ENCODE measurements at places on chromosomes 11 and 22.

- no peaks in the 10 kb centered on the region for H3K4me1 ChIP-seq
- no peak overlapping the region for H3K4me3 ChIP-seq
- no peak overlapping the region for H3K27ac ChIP-seq
- DNase-seq = no peak
These were observed 44.1 kb downstream of the RSF1 start for GRCh38 chr11:77776455-77776854.

DNA sequence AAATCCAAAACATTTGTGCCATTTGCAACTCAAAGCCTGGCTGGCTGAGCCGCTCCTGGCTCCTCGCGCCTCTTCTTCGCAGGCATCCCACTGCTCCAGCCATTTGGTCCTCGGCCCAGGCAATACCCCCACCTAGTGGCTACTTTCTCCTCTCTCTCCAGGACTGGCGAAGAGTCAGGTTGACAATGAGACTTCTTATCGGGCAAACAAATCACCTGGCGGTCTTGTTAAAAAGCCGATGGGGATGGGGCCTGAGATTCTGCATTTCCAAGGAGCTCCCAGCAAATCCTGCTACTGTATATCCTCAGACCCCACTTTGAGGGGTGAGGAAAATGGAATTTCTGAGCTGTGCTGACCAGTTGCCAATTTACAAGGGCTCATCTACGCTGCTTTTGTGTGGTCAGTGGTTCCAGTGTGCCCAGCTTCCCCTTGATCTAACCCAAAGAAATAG, 89.0 kb downstream of the ISX start:
- H3K27me3 ChIP-seq = peaks cover 12% of the 10 kb centered on the region
- H3K4me3 ChIP-seq = no peak overlapping the region
- H3K36me3 ChIP-seq = no peaks in the 10 kb centered on the region
- DNase-seq = peak; percentile 50
- H3K4me1 ChIP-seq = no peaks in the 10 kb centered on the region
- no peak overlapping the region for H3K27ac ChIP-seq

DNA sequence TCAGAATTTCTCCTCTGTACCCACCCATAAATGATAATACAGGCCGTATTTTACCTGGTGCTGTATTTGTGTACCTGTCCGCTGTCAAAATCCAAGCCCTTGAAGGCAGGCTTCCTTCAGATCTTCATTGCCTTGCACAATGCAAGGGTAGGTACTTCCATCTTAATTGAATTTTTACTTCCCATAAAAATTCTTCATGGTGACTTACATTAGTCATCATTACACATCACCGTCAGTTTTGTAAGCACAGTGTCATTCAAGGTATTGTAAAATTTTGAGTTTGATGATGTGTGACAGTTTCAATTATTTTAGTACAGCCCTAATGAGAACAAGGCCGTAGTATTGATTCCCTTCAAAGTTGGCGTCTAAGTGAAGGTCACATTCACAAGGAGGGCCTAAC, 770 bp upstream of the TSG101 start:
- peak; percentile 79 for DNase-seq
- peaks cover 29% of the 10 kb centered on the region for H3K4me1 ChIP-seq
- peak overlapping the region; percentile 73 for H3K27ac ChIP-seq
- peak overlapping the region; percentile 91 for H3K4me3 ChIP-seq
- H3K27me3 ChIP-seq = no peaks in the 10 kb centered on the region
- H3K36me3 ChIP-seq = 0 out of 2 replicates have a peak, but pooled peaks cover 5% of the 10 kb centered on the region

DNA sequence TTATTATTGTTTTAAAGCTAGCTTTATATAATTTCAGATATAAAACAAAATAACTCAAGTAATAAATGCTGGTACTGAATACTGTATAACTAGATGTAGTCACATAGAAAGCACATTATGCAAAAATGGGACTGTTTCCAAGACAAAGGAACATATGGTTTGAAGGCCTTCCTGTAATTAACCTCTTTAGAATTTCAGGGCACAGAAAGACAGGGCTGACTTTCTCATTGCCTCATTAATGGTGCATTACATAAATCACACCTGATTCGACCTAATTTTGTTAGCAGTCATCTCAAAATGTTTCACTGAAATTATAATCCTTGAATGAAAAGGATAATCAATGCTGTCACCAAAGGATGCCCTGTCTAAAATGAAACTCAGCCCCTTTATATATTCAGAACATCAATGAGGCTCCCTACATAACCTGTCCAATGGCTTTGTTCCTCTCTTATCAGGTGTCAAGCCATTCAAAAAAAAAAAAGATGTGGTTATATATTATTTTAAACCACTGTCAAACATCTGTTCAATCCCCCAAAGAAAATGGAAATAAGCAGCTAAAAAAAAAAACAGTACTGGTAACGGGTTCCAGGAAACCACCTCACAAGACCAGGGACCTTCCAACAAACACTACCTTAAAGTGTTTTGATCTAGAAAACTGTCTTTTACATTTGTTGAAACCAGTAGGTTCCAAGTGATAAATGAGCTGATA, 77.4 kb downstream of the FAM168A start:
- H3K4me3 ChIP-seq = no peak overlapping the region
- no peak for DNase-seq

GRCh38 chr11:15845261-15845660, 511.1 kb downstream of the SOX6 start:
- H3K27ac ChIP-seq = no peak overlapping the region
- H3K36me3 ChIP-seq = no peaks in the 10 kb centered on the region
- H3K4me1 ChIP-seq = no peaks in the 10 kb centered on the region
- H3K4me3 ChIP-seq = no peak overlapping the region
- no peak for DNase-seq

- peaks cover 7% of the 10 kb centered on the region for H3K4me1 ChIP-seq
- no peak overlapping the region for H3K27ac ChIP-seq
- no peak for DNase-seq
- no peak overlapping the region for H3K4me3 ChIP-seq
These were observed 11.1 kb downstream of the APOL3 start for GRCh38 chr22:36149441-36149840.

DNA sequence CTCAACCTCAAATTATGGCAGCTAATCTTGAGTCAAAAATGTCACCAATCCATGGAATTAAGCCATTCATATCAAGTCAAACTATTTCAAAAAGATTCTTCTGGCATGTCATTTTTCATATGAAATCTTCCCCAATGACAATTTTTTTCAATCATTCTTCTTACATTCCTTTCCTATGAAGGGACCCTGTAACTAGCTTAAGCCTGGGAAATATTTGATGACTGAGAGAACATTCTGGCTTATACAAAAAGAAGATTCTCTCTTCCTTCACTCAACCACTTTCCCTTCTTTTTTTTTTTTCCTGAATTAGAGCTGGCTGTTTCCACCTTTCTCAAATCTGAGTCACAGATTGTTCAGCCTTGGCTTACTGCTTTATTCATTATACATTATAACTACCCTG, 903.7 kb downstream of the FAM181B start:
- no peak overlapping the region for H3K4me3 ChIP-seq
- H3K27ac ChIP-seq = no peak overlapping the region
- DNase-seq = no peak

GRCh38 chr11:28730336-28730735, 622.1 kb downstream of the METTL15 start:
- no peaks in the 10 kb centered on the region for H3K27me3 ChIP-seq
- DNase-seq = no peak
- no peak overlapping the region for H3K4me3 ChIP-seq
- H3K36me3 ChIP-seq = no peaks in the 10 kb centered on the region
- no peaks in the 10 kb centered on the region for H3K4me1 ChIP-seq

GRCh38 chr11:28849053-28849452, 740.9 kb downstream of the METTL15 start:
- DNase-seq = no peak
- H3K27me3 ChIP-seq = no peaks in the 10 kb centered on the region
- H3K36me3 ChIP-seq = no peaks in the 10 kb centered on the region
- no peak overlapping the region for H3K27ac ChIP-seq

GRCh38 chr11:29009426-29009825, 901.2 kb downstream of the METTL15 start:
- H3K27me3 ChIP-seq = no peaks in the 10 kb centered on the region
- DNase-seq = no peak
- no peak overlapping the region for H3K27ac ChIP-seq
- no peaks in the 10 kb centered on the region for H3K36me3 ChIP-seq
- no peak overlapping the region for H3K4me3 ChIP-seq

- H3K4me3 ChIP-seq = no peak overlapping the region
- no peak overlapping the region for H3K27ac ChIP-seq
- no peak for DNase-seq
- H3K27me3 ChIP-seq = no peaks in the 10 kb centered on the region
- H3K36me3 ChIP-seq = no peaks in the 10 kb centered on the region
These were observed 180.0 kb downstream of the WNT11 start for GRCh38 chr11:76026281-76026680.

GRCh38 chr22:40302149-40302548, 44.2 kb upstream of the ADSL start:
- peaks cover 13% of the 10 kb centered on the region for H3K36me3 ChIP-seq
- H3K27me3 ChIP-seq = no peaks in the 10 kb centered on the region
- no peak overlapping the region for H3K27ac ChIP-seq
- no peak for DNase-seq

DNA sequence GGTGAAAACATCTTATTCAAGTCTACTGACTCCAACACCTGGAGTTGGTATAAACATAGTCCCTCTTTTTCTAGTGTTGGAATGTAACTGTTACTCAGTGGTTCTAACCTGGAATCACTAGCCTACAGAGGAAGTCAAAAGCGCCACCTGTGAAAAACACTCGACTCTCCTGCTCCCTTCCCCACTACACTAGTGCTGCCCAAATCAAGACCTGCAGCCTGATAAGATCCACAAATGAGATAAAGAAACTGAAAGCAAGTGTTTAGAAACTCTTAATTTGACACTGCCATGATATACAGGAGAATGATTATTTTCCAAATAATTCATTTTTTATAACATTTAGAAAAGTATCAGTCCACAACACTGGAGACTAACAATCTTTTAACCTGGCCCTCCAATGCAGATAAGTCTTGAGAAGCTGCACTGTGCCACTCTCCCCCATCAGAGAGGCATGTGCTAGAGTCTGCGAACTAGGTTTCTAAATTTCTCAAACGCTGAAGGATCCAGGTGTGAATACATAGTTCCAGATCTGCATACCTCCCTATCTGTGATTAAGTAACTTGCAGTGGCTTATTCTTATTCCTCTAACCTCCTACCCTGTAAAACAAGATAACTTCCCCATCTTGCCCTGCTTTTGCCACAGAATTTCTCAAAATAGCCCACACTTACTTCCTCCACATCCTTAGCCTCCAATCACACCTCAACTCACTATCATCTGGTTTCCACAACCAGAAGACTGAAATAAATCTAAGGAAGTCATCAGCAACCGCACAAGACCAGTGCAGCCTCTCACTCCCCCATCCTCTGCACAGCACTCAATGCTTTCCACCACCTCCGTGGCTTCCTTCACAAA, 88.1 kb downstream of the RRAS2 start:
- no peak overlapping the region for H3K27ac ChIP-seq
- DNase-seq = no peak
- H3K27me3 ChIP-seq = no peaks in the 10 kb centered on the region
- no peak overlapping the region for H3K4me3 ChIP-seq
- H3K4me1 ChIP-seq = no peaks in the 10 kb centered on the region
- H3K36me3 ChIP-seq = no peaks in the 10 kb centered on the region
